Stimulated activated CD4-positive, alpha-beta T cell treated with anti-CD3 and anti-CD28 coated beads, Interleukin-4, amount 100 ng/mL, for 24 hours (primary cell): ENCODE measurements at places on chromosomes 12 and 14.

DNA sequence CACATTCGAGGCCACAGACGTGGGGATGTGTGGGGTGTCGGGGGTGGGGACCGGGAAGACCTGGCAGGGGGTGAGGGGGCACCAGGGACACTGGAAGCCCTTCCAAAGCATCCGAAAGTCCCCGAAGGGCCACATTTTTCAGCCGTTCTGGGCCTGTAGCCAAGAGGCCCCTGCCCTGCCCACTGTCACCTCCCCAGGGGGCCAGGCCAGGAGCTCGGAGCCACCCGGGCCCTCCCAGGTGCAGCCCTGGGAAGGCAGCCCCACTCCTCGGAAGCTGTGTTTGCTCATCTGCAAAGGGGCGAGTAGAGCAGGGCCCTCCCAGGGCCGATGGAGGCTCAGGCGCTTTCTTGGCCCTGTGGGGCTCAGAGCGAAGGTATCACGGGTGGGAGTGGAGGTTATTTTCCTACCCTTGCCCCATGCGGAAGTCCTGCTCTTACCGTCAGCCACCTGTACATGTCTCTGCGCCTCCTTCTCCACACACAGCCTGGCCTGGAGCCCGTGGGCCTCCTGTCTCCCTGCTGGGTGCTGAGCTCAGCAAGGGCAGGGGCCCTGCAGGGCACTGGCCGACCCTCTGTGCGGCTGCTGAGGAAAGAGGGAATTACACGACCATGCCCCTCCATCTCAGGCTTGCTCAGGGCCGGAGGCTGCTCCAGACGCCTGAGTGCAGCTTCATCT, 27.2 kb downstream of the NOC4L start:
- no peak for DNase-seq

DNA sequence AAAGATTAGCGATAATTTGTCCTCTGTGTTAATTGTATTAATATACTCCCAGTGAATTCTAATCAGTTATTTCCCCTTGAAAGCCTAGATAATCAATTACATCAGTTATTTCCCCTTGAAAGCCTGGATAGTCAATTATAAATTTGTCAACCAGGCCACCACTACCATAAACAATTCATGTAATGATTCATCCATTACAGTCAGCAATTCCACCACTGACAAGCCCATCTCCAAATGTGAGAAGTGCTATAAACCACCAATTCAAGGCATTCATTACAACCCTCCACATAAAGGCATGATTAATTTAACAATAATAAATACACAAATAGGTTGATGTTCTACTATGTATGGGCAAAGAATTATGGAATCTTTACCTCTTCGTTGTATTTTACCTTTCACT, 40.9 kb downstream of the INTS13 start:
- DNase-seq, result no peak

- no peak for DNase-seq
Measured at GRCh38 chr12:124259154-124260066, 35.5 kb upstream of the RFLNA start.

GRCh38 chr12:57470970-57471656, 8.6 kb downstream of the ARHGAP9 start:
- DNase-seq, result no peak

DNA sequence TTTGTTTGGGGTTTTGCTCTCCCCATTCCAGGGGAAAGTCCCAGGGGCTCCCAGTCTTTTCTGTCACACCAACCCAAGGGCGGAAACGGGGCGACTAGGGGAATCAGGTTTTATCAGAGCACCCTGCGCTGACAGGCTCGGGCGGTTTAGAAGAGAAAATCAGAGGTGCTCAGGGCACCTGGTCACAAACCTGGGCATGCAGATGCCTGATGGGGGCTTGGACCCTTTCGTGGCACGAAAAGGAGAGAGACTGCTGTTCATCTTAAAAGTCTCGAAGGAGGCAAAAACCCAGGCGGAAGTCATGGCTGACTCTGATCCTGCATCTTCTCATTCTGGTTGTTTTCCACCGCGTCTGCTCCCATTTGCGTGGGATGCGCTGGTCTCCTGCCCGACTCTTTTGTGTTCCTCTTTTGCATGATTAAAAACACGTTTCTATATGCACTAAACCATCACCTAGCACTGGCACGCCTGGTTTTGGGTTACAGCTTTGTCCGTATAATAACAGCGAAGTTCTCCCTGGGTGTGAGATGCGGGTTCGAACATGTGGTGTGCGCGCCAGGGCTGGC, 13.2 kb downstream of the OTX2 start:
- no peak for DNase-seq

DNA sequence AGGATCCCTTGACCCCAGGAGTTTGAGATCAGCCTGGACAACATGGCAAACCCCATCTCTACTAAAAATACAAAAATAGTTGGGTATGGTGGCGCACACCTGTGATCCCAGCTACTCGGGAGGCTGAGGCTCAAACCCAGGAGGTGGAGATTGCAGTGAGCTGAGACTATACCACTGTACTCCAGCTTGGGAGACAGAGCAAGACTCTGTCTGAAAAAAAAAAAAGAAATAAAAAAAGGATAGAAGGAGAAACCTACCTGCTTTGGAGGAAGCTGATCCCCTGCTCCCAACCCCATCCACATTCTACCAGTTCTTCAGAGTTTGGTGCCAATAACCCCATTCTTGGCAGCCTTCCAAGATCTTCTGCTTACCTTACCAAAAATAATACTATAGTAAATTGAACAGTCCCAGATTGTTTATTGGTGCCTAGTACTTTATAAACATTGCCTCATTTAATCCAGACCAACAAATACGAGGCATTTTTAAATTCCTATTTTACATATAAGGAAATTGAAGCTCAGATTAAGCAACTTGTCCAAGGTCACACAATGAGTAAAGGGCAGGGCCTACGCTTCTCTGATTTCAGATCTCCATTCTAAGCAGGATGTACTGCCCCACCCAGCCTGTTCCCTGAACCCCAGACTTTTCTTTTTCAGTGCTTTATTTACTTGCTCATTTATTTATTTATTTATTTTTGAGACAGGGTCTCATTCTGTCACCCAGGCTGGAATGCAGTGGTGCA, 33.2 kb upstream of the FAM222A start:
- DNase-seq, result no peak

GRCh38 chr14:33564774-33565630, 385.9 kb downstream of the EGLN3 start:
- DNase-seq, result no peak

GRCh38 chr14:77105145-77105939, 7.3 kb downstream of the CIPC start:
- DNase-seq, result no peak

- no peak for DNase-seq
Measured at GRCh38 chr12:8563356-8563755, 22.7 kb upstream of the CLEC4E start.

GRCh38 chr12:66900616-66901015, 221.7 kb upstream of the GRIP1 start:
- no peak for DNase-seq

DNA sequence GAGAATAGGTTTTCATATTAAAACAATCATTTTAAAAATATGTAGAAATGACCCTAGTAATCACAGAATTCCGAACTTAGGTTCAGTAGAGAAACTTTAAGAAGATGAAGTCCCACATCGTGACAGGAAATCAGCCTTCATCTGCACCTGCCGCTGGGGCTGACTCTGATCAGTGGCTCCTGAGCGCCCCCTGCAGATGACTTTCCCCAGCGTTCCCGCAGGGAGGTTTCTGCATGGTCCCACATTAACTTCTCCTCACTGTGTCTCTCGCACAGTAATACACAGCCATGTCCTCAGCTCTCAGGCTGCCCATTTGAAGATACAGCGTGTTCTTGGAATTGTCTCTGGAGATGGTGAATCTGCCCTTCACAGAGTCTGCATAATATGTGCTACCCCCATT, 1131.1 kb downstream of the TMEM121 start:
- peak; percentile 68 for DNase-seq

GRCh38 chr14:27634056-27634970, 1036.5 kb upstream of the NOVA1 start:
- no peak for DNase-seq

DNA sequence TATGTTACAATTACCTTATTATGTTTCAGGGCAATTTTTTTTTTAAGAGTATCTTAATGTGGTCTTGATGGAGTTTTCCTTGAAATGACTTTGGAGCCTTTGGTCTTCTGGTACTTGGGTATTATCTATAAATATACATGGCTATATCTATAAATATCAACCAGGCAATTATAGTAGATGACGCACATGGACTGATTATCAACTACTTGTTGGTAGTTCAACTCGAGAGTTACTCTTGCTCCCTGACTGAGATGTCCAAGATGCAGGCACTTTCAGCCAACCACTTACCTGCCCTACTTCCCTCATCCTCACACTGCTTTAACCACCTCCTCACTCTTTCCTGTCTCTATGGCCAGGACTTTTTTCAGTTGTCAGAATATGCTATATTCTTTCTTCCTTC, 85.4 kb downstream of the NTN4 start:
- no peak for DNase-seq

DNA sequence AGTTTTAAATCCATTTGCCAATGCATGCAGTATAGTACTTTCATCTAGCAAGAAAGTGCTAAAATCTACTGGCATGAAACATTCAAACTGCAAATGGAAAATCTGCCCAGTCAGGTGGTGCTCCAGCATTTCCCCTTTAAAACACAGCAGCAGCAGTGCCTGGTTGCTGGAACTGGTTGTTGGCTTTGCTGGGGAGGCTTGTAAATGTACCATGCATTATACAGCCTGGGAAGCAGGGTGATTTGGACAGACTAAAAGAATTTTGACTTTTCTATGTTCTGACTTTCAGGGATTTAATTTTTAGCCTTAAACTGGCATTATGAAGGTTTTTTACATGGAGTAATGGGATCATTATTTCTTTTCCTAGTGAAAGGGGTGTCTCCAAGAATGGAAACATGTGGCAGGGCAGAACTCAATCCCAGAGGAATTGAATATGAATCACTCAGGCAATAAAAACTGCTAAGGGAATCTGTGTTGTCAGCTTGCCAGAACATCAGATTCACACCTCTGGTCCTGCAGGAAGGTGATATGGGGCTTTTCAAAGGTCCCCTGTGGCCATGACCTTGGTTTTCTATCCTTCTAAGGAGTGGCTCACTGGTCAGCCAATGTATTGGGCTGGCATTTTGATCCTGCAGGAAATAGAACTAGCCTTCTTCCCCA, 9.0 kb upstream of the PAX9 start:
- DNase-seq, result no peak

DNA sequence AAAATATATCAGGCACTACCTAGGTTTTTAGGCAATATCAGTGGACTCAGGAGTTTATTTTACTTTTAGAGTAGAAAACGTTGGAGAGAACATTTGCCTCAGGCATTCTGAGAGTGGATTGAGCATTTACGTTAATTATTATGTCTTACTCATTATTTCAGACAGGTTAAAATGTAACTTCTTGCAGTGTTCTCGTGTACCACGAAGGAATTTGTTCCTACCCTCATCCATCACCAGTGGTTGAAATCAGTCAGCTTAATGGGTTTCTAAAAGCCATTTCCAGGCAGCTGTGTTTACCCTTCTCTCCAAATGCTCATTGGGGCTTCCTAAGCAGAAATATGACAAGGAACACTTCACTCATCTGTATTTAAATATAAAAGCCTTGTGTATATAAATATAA, 9.1 kb upstream of the LDHB start:
- DNase-seq, result no peak

DNA sequence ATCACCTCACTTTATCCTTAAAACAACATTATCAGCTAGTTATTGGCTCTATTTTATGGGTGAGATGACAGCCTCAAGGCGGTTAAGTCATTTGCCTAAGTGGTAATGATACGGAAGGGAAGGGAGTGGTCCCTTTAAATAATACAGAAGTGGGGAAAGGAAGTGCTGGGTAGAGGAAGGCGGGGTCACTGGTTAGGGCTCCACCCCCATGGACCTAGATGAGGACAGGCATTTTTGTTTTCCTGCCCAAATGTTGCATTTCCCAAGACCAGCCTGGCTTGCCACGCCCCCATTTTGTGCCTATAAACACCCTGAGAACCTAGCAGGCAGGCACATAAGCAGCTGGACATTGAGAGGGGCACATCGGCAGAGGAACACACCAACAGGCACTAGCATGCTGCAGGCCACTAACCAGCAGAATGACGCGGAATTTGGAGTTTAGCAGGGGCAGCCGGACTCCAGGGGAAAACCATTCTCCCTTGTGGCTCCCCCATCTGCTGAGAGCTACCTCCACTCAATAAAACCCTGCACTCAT, 100.9 kb downstream of the EPS8 start:
- DNase-seq, result no peak

DNA sequence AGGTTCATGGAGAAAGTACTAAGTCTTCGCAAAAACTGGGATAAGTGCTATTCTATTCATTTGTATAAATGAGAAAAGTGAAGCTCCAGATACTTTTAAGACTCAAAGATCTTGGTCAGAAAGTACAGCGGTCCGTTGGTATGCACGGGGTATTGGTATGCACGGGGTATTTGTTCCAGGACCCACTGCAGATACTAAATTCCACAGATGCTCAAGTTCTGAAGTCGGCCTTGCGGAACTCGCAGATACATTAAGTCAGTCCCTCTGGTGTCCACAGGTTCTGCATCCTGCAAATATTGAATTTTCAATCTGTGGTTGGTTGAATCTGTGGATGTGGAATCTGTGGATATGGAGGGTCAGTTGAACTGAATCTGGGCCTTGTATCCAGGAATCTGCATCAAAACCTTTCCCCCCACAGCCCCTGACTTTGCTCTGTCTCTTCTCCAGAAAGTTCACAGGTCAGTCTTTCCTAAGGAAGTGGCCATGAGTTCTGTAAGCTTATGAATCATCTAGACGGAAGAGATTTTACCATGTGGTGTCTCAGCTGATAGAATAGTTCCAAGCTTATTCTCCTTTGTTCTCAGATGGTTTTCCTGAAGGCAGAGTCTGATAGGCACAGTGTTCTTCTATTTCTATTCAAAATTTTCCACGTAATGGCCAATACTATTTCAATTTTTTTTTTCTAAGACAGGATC, 274.7 kb downstream of the NEDD1 start:
- no peak for DNase-seq

DNA sequence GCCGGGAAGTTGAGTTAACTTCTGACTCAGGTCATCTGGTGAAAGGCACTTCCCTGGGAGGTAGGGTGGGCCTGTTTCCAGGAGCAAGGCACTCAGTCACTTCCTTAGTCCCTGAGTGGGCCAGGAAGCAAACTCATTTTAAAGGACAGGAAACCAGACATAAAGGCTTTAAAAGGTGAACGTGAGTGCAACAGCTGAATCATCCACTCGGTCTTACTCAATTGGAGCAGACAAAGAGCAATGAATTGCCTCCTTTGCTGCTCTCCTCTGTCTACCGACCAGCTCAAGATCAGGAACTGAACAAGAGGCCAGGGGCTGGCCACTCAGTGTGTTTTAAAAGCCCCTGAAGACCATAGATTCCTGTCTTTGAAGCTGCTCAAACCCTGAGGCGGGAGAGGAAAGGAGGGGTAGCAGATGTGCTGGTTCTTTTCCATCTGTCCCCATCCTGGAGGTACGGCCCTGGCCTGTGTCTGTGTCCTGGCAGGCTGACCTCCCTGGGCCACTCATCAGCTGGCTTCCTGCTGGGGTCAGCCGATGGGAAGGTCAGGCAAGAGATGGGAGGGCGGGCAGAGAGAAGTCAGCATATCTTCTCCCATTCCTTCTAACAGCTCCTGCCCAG, 148.9 kb downstream of the PPM1H start:
- no peak for DNase-seq
